NCI-H2171 treated with DMSO at 0.1 percent for 48 hours (cell line): ENCODE measurements at places on chromosomes 7 and 10.

DNA sequence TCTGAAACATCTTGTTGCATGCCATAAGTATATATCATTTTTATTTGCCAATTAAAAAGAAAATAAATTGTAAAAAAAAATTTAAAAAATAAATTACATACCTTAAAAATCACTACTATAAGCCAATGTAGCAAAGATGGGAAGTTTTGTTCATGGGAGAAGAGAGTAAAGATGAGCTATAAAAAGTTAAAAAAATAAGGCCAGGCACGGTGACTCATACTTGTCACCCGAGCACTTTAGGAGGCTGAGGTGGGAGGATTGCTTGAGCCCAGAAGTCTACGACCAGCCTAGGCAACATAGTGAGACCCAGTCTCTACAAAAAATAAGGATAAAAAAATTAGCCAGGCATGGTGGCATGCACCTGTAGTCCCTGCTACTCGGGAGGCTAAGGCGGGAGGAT lies 8.4 kb upstream of the STK32C start:
- DNase-seq = no peak

- DNase-seq = no peak
These were observed 4.9 kb downstream of the NRCAM start for GRCh38 chr7:108451296-108451848.

- DNase-seq = peak; percentile 16
These were observed 215.5 kb downstream of the SEMA3D start for GRCh38 chr7:84971360-84971759.

- no peak for DNase-seq
These were observed 19.8 kb downstream of the GPR141 start for GRCh38 chr7:37703361-37703760.

GRCh38 chr7:129798616-129799349 lies 154.0 kb downstream of the UBE2H start:
- DNase-seq = no peak

DNA sequence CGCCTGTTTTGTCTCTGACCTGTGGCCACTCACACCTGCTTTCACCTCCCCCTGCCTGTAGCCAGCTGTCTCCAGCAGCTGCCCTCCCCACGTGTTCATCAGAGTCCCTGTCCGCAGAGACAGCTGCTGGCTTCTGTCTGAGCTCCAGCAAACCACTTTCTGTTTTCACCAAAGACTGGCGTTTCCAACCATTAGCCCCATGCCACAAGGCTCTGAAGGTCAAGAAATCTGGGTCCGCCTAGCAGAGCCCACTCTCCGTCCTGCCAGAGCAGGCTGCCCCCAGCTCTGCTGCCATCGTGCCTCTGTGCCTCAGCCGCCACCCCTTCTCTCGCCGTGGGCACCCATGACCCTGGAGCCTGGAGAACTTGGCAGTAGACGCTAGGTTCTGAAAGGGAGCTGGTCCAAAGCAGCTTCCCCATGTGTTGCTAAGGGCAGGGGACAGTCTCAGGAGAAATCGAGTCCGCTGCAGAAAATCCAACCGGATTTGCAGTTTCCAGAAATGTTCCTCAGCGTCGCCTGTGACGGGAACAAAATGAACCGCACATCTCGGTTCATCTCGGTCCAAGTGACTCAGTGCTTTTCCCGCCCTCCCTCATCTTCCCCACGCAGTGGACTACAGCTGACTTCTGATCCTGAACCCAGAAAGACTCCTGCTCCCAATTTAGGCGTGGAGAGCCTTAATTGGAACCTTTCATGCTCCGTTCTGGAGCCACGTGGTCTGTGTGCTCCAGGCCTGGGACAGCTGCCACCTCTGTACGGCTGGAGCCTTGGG lies 28.0 kb downstream of the TMEM120A start:
- peak; percentile 72 for DNase-seq

DNA sequence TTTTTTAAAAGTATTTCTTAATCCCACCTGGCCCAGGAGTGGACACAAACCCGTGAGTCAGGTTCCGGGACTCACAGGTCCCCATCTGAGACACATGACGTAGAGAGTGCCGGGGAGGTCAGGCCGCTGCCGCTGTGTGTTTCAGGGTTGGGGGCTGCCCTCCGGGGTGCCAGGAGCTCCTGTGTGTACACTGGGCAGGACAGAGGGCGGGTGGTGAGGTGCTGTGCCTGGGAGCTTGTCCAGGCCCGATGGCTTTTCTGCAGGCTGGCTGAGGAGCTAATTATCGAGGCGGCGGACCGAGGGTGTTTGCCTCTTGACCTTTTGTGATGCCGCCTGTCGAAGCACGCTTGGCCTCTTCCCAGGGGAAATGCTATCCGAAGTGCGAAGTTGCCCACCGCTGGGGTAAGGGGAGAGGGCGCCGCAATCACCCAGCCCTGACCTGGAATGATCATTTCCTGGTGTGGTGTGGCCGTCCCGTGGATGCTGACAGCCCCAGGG lies 42.1 kb downstream of the FOXL3 start:
- no peak for DNase-seq

GRCh38 chr10:48714088-48714487 lies 29.4 kb downstream of the WDFY4 start:
- DNase-seq = no peak

GRCh38 chr7:132750096-132750495 lies 173.8 kb upstream of the PLXNA4 start:
- DNase-seq = no peak

DNA sequence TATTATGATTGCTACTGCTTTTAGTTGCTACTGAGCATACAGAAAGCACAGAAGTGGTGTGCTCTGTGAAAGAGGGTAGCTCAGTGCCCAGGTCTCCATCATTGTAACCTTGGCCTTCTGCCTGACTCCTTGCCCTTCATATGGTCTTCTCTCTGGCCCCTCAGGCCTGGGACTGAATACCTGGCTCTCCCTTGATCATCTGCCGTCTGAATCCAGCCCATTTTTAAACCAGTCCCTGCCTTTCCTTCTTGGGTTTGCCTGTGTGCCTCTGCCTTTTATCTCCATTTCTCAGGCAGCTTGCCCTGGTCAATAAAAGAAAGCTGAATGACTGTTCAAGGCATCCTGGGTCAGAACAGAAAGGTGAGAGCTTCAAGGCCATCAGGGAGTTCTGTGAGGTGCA lies 109.1 kb upstream of the ZNF438 start:
- DNase-seq = no peak

GRCh38 chr7:142669074-142669654 lies 80.1 kb upstream of the PRSS1 start:
- peak; percentile 23 for DNase-seq

- DNase-seq = peak; percentile 25
These were observed 69.8 kb upstream of the PLXNA4 start for GRCh38 chr7:132646052-132646451.

- DNase-seq = no peak
These were observed 200.3 kb upstream of the LYZL2 start for GRCh38 chr10:30829901-30830300.

- no peak for DNase-seq
These were observed 204.8 kb upstream of the MEOX2 start for GRCh38 chr7:15891151-15891881.

- DNase-seq = no peak
These were observed 11.0 kb downstream of the ARPC1B start for GRCh38 chr7:99385564-99385963.
